Breast epithelium (tissue), 4 donors: ENCODE measurements at places on chromosomes 16 and 17. TPM values are rescaled to one million over a fixed set of nuclear protein-coding genes. Genes with fewer than 3 reads are reported as not detected.

The CDR2 gene
- 26.9 TPM for total RNA-seq

DNA sequence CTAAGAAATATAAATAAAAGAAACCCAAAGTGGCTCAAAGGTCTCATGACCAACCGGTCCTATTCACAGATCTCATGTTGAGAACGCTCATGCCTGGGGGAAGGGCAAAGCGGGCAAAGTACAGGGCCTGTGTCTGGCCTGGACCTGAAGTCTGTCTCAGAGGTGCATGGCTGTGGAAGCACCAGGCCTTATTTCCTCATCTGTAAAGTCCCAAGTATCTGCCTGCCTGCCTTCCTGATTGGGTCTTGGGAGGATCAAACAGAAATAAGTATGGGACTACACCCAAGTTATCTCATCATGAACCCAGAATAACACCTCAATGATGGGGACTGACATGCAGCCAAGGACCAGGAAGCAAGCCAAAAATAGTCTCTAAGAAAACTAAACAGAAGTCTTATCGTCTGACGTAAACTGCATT is 14.2 kb downstream of the AXIN2 start:
- H3K27me3 ChIP-seq = no peaks in the 10 kb centered on the region
- no peak overlapping the region for H3K27ac ChIP-seq
- H3K4me3 ChIP-seq = no peak overlapping the region
- DNase-seq = no peak
- H3K36me3 ChIP-seq = no peaks in the 10 kb centered on the region

The SSTR5 gene
- not detected for total RNA-seq

DNA sequence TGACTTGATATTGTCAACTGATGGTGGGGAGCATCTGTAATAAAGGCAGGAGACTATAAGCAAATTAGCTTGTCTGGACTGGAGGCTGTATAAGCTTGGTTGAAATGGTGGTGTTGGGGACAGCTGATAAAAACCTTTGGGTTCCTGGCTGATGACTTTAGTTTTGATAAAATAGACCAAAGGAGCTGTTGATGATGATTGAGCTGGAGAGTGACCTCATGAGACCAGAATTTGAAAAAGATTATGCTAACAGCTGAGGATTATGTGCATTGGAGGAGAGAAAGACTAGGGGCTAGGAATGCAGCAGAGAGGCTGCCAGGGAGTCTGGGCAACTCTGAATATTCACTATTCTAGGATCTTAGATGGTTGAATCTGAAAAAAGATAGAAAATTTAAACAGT is 8.7 kb upstream of the CDC27 start:
- no peaks in the 10 kb centered on the region for H3K4me1 ChIP-seq
- H3K4me3 ChIP-seq = no peak overlapping the region
- no peaks in the 10 kb centered on the region for H3K36me3 ChIP-seq
- H3K27me3 ChIP-seq = no peaks in the 10 kb centered on the region

The TBC1D26 gene
- total RNA-seq = 0.33 TPM

- no peak overlapping the region for H3K27ac ChIP-seq
- no peak for DNase-seq
- H3K4me3 ChIP-seq = no peak overlapping the region
Measured at GRCh38 chr16:1548727-1549126, 15.3 kb downstream of the TMEM204 start.
